Fibroblast of skin of back (primary cell): ENCODE measurements at places on chromosomes 11 and 22.
A peak's percentile ranks its signal among the peaks of the same experiment; 100 is the strongest.

GRCh38 chr11:67674442-67674871, at the start of gene ALDH3B2:
ALDH3B2 (minus strand) TSS chr11:67674623; CDS start chr11:67666935, 7,688 bp downstream.
- DNase-seq = no peak

DNA sequence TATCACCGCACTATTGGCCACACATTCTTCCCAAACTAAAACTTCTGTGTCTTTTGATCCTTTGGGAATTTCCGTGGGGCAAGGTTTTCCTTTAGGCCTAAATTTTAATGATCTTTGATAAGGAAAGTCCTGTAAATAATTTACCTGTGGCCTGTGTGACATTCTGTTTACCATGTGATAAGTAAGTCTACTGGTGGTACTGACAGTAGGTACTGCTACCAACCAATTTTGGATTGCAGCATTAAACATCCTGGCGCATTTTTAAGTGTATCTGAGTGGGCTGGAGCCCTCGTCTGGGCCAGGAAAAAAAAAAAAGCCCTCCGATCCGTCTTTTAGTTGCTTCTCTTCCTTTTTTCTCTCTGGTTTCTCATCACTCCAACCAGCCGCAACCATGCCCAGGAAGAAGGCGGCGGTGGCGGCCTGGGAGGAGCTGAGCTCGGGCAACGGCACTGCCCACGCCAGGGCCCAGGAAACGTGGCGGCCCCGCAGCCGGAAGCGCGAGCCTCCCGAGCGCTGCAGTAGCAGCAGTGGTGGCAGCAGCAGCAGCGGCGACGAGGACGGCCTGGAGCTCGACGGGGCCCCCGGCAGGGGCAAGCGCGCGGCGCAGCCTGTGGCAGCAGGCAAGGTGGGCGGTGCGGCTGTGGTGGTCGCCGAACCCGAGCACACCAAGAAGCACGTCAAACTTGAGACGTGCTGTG, 33.6 kb downstream of the ASRGL1 start:
- DNase-seq = no peak

DNA sequence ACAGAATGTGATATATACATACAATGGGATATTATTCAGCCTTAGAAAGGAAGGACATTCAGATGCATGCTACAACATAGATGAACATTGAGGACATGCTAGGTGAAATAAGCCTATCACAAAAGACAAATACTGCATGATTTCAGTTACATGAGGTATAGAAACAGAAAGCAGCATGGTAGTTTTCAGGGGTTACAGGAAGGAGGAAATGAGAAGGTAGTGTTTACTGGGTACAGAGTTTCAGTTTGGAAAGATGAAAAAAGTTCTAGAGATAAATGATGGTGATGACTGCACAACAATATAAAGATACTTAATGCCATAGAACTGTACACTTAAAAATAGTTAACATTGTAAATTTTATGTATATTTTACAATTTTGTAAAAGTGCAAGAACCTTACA, 266.7 kb upstream of the C11orf87 start:
- no peak for DNase-seq

DNA sequence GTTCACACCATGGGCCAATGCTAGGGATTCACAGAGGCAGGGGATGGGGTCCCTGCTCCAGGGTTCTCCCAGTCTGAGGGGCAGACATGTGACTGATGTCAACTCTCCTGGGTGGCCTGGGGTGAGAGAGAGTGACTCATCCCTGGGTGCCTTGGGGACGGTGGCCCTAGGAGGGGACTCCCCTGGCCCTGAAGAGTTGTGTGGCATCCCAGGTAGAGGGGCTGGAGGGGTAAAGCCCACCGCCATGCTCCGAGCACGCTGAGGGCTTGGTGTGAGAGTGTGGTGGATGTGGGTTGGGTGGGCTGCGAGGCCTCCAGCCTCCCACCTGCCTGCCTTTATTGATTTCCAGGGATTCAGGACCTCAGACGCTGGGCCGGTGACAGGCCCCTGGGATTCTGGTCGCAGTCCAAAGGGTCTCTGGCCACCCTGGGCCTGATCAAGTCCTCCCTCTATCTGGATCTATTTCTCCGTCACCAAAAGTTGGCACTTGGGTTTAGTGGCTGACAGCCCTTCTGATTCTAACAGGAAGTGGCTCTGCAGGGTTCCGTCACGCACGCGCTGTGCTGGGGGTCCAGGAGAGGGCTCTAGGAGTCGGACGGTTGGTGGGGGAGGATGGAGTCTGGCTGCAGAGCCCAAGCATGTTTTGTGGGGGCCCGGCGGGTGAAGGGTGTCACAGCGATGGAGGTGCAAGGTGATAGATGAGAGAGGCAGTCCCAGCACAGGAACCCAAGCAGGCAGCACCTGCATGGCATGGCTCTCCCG, 27.3 kb upstream of the WNT7B start:
- DNase-seq = peak; percentile 52

DNA sequence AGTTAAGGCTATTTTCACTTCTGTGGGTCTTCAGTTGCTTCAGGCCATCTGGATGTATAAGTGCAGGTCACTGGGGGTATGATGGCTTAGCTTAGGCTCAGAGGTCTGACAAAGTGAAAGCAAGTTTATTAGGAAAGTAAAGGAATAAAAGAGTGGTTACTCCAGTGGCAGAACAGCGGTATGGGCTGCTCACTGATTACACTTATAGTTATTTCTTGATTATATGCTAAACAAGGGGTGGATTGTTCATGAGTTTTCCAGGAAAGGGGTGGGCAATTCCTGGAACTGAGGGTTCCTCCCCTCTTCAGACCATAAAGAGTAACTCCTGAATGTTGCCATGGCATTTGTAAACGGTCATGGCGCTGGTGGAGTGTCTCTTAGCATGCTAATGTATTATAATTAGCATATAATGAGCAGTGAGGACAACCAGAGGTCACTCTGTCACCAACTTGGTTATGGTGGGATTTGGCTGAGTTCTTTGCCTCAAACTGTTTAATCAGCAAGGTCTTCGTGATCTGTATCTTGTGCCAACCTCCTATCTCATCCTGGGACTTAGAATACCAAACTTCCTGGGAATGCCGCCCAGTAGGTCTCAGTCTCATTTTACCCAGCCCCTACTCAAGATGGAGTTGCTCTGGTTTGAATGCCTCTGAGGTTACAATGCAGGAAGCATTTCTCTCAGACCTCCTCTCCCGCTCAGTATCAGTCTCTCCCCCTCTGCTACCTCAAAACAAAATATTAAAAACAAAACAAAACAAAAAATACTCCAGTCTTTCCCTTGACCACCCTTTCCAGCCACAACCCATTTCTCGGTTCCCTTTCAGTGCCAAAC, 106.6 kb upstream of the SLC22A12 start:
- DNase-seq = no peak

- no peak for DNase-seq
Observed at GRCh38 chr11:36557991-36558390, 9.8 kb upstream of the RAG1 start.

- no peak for DNase-seq
Observed at GRCh38 chr11:129412494-129412893, 36.8 kb downstream of the BARX2 start.

DNA sequence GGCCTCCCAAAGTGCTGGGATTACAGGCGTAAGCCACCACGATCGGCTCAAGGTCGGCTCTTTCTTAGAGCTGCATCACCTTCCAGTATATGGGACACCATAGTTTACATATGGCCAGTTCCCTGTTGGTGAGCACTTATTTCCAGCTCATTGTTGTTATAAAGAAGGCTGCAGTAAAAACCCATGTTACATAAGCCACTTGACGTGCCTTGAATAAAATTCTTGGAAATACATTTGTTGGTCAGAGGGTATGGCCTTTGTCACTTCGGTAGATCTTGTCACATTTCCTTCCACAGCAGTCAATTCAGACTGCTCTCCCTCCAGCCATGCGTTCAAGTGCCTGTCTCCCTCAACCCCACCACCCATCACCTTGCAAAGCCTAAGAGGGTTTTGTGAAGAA, 92.9 kb downstream of the PRR5L start:
- DNase-seq = no peak

DNA sequence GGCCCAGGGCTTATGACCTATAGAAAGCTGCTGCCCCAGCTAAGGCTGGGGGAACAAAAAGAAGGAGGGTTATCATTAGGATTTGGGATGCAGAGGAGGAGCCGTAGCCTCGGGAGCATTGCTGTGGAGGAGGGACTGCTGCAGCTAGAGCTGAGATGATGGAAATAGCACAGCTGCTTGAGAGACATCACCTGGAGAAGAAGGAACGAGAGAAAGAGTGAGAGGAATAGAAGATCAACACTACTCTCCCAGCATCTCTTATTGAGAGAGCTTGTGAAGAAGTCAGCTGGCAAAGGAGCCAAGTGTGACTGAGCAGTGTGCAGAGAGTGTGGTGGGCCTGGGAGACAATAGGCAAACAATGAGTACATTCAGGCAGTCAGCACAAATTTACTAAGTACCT, 100.7 kb upstream of the PLET1 start:
- no peak for DNase-seq

DNA sequence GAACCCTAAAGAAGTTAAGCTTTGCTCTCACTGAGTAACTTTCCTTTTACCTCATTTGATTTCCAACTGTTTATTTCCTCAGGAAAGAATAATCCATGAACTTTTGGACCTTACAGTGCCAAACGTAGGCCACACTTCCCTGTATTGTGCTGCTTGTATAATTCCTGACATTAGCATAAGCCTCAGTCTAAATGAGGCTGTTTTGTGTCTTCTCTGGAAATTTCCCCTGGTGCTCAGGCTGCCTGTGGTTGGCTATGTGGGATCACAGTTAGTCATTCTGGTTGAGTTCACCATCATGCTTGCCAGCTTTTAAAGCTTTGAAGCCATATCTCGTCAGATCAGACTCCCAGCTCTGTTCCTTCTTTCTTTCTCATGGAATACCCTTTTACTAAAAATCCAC, 107.0 kb downstream of the FAM76B start:
- no peak for DNase-seq

DNA sequence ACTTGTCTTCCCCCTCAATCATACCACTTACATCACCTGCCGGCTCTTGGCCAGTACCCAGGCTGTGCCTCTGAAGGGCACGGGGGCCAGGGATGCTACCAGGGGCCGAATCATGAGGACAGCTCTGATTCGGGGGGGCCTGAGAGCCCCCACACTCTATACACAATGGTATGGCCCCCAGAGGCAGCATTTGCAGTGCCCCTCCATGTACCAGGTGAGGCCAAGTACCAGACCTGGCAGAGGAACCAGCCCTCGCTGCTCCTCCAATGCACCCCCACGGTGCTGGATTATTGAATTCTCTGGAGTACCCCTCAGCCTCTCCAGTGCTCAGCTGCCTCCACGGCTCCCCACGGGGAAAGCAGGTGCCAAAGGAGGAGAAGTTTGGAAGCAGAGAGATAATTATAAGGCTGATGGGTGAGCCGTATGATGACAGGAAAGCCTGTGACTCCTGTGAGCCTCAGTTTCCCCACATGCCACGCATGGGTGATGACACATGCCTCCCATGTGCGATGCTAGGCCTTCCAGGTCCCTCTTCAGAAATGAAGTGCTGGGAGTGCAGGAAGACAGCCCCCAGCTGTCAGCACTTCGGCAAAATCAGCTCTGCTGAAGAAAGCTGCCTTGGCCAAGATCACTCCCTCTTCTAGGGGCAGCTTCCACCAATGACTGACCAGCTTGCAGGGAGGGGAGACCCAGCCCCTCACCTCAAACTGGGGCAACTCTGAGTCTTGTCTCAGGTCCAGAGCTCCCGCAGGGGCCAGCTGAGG, 69.9 kb downstream of the THAP12 start:
- no peak for DNase-seq

- peak; percentile 82 for DNase-seq
Observed at GRCh38 chr11:9688716-9689511, 25.0 kb downstream of the SWAP70 start.

DNA sequence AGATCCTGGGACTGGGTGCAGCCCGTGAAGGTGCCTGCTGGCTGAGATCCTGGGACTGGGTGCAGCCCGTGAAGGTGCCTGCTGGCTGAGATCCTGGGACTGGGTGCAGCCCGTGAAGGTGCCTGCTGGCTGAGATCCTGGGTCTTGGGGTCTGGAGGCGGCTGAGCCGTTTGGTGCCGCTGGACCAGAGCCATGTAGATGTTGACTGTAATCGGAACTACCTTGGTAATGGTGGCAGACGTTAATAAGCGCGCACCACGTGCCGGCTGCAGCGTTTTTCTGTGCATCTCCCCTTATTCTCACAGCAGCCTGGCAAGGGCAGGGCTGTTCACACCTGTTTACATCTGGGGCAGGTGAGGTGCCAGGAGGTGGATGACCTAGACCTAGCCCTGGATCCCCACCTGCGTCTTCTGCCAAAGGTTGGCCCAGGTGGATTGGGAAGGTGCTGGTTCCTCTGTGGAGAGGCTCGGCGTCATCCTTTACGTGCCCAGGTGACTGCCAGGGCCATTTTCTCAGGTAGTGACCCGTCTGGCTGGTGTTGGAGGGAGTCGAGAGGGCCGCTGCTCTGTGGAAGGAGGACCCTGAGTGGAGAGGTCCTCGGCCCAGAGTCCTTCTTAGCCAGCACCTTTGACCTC, 382.5 kb downstream of the TBC1D22A start:
- DNase-seq = no peak

DNA sequence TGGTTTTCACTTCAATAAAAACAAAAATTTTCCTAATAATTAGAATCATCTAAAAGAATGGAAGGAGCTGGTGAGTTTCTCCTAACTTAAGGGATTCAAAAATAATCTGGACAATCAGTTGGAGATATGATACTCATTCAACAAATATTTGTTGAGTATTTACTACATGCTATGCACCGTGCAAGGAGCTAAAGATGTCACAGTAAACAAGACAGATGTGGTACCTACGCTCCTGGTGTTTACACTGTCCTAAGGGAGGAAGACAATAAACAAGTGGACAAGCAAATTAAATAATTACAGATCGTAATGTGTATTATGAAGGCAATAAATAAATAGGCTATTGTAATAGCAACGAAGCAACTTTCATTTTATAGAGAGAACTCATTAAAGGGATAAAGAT, 9.9 kb upstream of the SPON1 start:
- DNase-seq = no peak

GRCh38 chr11:2522631-2523255, 77.9 kb downstream of the KCNQ1 start:
- DNase-seq = no peak

- no peak for DNase-seq
Observed at GRCh38 chr22:32859743-32860142, 58.2 kb downstream of the TIMP3 start.
